ENCODE measurements at places on chromosomes 7 and 10.
A peak's percentile ranks its signal among the peaks of the same experiment; 100 is the strongest.

GRCh38 chr7:1029637-1030443 lies 14.5 kb upstream of the GPR146 start:
- DNase-seq: no peak

- no peak for DNase-seq
Measured at GRCh38 chr10:100653238-100653956, 92.0 kb upstream of the PAX2 start.

DNA sequence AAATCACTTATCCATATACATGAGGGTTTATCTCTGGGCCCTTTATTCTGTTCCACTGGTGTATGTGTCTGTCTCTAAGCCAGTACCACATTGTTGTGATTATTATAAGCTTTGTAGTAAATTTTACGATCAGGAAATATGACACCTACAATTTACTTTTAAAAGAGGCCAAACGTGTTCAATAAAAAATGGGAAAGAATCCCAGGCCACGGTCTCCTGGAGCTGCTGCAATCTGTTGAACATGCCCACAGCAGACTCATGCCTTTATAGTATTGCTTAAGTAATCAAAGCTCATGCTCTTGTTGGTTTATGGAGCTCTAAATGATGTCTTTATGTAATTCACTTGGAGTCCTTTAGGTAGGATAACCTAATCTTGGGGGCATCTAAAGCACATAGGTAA lies 273.0 kb downstream of the ZMYND11 start:
- no peak for DNase-seq

DNA sequence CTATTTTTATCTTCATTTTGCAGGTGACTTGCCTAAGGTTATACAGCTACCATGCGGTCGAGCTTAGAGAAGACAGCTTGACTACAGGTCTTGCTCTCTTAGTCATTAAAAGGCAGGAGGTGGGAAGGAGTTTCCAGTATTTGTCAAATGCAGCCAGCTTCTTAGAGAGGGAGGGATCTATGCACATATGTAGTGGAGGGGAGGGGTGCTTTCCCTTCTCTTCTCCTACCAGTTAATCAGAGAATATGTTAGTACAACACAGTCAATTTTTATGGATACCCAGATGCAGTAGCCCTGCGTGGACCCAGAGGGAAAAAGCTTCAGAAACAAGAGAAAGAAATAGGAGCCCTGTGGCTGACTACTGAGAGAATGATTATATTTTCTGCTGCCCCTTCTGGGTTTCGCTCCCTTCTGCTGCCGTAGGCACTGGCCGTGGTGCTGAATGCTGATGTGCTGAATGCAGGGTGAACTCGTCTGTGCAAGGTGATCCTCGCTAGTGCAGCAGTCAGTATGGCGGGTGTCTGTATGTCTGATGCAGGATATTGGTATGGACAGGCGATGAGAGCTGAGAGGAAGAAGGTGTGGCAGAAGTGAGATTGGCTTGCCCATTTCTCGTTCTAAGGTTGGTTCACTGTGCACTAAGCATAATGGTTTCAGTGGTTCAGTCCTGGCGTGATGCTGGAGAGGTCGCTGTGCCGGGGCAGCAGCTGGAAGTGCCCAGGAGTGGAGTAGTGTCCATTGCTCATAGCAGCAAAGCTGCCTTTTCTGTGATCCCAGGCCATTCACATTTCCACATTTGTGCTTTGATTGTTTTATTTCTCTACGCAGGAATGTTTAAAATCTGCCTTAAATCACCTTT lies 189.2 kb upstream of the PODXL start:
- DNase-seq: peak; percentile 56

GRCh38 chr7:4791101-4791737 lies 15.8 kb downstream of the AP5Z1 start:
- DNase-seq: no peak

DNA sequence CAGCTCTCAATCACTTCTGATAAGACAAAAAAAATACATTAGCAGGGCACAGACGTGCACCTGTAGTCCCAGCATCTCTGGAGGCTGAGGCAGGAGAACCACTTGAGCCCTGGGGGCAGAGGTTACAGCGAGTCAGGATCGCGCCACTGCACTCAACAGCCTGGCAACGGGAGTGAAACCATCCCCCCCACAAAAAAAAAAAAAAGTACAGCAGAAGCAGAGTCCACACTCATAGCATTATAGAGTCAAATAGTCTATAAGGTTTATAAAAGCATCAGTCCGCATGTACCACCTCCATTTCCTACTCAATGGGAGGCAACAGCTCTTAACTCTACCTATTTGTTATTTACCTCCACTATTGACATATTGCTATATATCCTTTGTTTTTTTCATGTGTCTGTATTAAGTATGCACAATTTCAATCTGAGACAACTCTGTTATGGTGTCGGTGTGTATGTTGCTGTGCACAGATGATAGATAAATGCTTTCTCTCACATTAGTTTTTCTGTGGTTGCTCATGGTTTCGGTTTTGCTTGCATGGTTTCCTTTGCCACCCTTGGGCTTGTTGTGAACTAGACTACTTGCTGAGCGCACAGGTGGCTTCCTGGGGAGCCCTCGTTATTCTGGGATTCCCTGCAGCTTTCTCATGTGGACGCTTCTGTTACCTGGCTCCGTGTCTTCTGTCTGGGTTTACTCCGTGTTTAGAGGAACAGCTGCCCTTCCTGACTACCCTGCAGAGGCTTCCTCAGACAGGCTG lies 40.4 kb downstream of the PROSER2 start:
- DNase-seq: no peak

DNA sequence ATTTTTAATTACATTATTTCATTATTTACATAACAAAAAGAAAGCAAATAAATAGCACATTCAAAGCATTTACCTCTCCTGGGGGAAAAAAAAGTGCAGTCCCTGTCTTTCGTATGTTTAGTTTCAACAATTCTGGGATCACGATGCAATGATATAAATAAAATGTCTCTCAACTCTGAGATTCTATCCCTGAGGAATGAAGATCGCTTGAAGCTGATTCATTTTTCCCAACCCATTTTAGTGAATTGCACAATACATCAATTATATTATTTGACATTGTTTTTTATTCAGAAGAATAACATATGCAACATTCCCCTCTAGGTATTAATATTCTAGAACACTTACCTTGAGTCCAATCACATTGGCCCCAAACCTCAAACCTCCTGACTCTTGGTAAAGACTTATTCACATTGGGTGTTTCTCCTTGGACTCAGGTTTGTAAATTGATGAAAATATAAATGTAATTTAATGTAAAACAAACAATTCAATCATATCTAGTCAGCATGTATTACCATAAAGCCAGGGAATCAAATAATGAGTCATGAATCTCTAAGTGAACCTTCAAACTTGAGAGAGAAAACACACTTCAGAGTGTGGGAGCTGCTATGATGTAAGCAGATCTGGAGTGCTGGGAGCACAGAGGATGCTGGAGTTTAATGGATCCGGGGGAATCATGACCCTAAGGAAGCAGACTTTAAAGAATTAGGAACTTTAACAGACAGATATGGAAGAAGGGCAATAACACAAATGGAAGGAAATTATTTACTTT lies 5.3 kb upstream of the SCIN start:
- DNase-seq: peak; percentile 22

DNA sequence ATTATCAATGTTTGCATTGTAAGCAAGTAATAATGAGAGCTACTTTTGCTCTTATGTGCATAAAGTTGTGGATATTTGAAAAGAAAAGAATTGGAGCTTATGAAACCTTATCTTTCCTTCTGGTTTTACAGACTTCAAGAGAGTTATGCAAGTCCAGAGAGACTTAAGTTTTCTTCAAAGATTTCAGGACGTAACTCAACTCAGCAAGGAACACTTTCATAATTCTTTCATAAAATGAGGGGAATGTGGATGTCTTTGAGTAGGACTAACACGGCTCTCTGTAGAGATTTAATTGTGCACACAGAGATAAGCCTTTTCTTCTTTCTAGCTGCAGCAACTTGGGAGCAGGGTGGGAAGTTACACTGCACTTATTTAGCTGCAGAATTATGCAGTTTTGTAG lies 97.5 kb downstream of the DNAJB9 start:
- no peak for DNase-seq

DNA sequence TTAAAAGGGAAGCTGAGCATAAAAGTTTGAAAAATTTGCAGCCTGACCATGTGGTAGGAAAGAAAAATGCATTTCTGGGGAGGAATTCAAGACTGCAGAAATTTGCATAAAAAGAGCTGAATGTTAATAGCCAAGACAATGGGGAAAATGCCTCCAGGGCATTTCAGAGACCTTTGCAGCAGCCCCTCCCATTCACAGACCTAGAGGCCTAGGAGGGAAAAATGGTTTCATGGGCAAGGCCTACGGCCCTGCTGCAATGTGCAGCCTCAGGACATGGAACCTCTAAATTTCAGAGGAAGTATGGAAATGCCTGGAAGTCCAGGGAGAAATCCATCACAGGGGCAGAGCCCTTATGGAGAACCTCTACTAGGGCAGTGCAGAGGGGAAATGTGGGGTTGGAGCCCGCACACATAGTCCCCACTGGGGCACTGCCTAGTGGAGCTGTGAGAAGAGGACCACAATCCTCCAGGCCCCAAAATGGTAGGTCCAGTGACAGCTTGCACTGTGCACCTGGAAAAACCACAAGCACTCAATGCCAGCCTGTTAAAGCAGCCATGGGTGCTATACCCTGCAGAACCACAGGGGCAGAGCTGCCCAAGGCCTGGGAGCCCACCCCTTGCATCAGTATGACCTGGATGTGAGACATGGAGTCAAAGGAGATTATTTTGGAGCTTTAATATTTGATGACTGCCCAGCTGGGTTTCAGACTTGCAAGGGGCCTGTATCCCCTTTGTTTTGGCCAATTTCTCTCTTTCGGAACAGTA lies 243.8 kb downstream of the DNAJB9 start:
- no peak for DNase-seq
